HS-5 (cell line): ENCODE measurements at places on chromosomes 7 and 10.
A peak's percentile ranks its signal among the peaks of the same experiment; 100 is the strongest.

- DNase-seq, result no peak
Observed at GRCh38 chr7:16776053-16776452, 22.5 kb downstream of the TSPAN13 start.

- DNase-seq, result no peak
Observed at GRCh38 chr10:120979435-120980278, 128.5 kb downstream of the WDR11 start.

GRCh38 chr7:42674541-42674940 lies 237.3 kb downstream of the C7orf25 start:
- DNase-seq, result no peak

GRCh38 chr10:70864935-70865334 lies 23.4 kb downstream of the PCBD1 start:
- no peak for DNase-seq

- DNase-seq, result no peak
Observed at GRCh38 chr10:122290334-122290733, 19.2 kb downstream of the BTBD16 start.

DNA sequence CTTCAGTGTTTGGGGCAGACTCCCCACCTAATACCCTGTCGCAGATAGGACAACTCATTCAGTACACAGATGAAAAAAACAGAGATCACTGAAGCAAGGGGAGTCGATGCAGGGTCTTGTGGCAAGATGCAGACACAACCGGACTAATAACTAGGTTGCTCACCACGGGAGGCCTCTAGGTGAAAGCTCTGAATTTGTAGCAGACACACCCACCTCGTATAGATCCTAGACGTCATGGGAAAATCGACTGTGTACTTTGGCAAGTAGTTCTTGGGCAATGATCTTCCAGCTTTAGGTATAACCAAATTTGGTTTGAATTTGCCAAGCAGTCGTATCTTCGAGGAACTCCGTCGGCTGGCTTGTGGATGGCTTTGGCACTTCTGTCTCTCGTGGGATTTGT lies 88.1 kb downstream of the TCF7L2 start:
- DNase-seq, result no peak

GRCh38 chr10:6445671-6446316 lies 134.3 kb downstream of the PRKCQ start:
- no peak for DNase-seq

- DNase-seq, result no peak
Observed at GRCh38 chr7:123169065-123169464, 30.7 kb downstream of the SLC13A1 start.

DNA sequence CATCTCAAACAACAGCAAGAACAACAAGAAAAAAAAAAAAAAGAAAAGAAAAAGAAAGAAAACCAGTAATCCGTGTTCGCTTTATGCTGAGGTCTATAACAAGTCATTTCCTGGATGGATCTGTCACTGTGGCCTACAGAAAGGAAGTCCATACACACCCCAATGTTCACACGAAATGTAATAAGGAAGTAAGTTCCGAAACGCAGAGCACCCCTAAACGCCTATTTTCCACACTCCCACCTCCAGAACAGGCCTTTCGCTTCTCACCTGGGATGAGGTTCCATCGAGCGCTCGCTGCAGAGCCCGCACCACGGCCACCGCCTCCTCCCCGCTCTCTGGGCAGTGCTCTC lies 735 bp downstream of the ZNF394 start:
- no peak for DNase-seq

- DNase-seq, result no peak
Observed at GRCh38 chr10:44899450-44900080, 11.6 kb upstream of the TMEM72 start.

DNA sequence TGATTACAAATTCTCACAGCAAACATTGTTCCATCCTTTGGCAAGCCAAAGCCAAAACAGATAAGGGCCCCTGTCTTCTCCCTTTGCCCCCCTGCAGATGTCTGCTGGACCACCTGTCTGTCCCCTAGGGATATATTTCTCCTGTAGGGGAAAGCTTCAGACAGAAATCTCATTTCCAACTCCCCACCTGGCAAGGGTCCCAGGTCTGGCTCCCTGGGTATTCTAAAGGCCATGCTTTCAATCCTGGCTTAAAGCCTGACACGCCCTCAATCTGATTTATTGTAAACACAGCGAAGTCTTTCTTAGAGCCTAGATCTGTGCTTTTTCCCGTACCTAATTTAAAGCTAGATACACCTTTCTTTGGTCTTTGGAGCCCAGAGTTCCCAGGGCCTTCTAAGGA lies 66.1 kb downstream of the KCNMA1 start:
- DNase-seq, result no peak

- DNase-seq, result no peak
Observed at GRCh38 chr10:100780324-100780723, 34.9 kb downstream of the PAX2 start.

DNA sequence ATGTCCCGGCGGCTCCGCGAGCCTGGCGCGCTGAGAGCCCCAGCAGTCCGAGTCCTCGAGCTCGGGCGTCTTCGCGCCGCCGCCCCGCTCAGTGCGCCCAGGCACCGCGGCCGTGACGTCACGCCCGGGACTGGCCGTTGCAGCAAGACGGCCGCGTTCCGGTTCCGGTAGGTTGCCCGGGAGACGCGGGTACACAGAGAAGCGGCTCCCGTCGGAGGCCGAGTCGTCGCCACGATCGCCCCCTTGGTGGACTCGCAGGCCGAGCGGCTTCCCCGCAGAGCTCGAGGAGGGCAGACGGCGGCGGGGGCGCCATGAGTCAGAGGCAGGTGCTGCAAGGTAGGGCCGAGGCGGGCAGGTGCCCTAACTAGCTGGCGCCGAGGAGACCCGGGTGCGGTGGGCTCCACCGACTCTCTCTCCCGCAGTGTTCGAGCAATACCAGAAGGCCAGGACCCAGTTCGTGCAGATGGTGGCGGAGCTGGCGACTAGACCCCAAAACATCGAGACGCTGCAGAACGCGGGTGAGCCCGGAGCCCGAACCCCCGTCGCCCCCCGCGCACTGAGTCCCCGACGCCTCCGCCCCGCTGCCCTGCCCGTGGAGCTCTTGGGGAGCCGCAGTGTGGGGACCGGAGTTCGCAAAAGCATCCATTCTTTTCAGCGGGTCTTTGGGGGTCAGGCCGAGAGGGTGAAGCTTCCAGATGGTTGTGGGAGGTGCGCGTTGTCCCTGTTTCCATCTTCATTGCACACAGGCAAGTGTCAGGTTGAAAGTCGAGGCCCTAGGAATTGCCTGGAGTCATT lies at the start of gene SPAG6:
Gene SPAG6 (plus strand): TSS at position 196 of the 795 bp plus-strand sequence. CDS start 116 bp downstream, at position 312.
- no peak for DNase-seq

DNA sequence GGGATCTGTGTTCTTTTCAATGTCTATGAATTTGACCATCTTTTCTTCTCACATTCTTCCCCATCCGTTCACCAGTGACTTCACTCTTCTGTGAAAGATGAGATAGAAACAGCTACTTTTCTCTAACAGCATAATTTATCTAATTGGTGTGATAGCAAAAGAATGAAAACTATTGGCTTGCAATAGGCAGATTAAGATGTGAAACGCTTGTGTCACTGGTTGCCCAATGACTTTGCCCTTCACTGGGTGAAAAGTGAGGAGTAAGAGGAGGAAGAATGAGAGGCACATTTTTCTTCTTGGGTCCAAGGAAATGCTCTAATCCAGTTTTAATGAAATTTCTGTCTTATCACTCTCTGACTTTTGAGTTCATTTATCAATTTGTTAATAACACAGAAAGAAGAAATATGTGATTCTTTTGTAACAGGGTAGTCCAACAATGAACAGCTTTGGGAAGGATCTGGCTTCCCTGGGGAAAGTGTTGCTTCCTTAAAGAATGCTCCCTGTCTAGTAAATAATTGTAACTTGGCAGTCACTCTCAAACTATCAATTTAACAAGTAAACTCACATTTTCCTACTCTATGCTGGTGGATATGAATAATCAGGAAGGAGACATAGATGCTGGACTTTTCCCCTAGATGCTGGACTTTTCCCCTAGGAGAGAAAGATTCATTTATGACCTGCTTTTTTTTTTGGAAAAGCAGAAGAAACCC lies 35.1 kb downstream of the BET1 start:
- DNase-seq, result no peak

DNA sequence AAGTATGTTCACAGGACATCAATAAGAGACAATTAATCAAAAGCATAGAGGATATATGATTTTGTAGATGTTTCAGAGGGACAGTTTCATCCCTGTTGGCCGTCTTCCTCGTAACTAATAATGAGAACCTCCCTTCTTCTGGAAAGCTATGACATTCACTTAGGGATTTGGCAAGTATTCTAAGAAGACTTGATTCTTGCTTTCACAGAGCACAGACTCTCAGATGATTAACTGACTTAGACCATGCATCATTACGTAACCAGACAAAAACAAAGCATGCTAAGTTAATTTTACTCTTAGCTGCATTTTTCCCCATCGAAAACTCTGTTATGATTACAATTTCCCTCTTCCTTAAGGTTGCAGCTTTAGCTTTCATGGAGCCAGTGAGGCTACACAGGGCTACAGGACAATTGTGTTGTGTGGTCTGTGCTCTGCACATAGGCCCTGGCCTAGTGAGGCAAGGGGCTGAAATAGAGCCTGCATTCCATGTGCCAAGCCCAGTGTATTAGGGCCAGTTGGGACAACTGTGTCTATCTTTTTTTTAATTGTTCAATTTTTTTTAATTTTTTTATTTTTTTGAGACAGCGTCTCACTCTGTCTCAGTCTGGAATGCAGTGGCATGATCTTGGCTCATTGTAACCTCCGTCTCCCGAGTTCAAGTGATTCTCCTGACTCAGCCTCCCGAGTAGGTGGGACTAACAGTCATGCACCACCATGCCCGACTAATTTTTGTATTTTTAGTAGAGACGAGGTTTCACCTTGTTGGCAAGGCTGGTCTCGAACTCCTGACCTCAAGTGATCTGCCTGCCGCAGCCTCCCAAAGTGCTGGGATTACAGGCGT lies 105.3 kb downstream of the PLXDC2 start:
- DNase-seq, result no peak

DNA sequence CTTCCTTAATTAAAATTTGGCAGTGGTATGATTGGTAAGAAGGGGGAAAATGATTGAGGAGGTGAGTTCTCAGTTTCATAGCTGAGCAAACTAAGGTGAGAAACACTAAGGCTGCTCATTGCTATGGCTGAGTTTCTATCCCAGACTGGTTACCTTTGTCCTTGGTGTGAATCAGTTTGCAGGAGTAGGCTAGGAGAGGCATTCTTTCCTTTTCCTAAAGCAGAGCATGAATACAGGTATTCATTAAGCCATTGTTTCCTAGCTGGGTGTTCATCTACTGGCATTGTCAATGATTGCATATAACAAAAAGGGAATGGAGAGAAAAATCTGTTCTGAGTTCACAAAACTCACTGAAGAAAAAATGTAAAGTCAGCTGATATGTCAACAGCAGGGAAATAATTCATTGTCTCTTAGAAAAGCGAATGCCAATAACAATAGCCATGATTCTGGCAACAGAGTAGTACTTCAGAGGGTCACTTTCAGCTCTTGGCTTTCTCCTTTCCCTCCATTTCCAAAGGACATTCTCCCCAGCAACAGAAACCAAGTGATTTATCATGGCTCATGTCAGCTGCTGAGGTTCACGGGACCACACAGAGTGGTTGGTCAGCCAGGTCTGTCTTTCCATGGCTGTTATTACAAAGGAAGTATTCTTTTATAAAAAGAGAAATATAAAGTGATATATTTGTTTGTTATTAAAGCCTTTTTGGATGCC lies 234.0 kb downstream of the BICC1 start:
- DNase-seq, result no peak

DNA sequence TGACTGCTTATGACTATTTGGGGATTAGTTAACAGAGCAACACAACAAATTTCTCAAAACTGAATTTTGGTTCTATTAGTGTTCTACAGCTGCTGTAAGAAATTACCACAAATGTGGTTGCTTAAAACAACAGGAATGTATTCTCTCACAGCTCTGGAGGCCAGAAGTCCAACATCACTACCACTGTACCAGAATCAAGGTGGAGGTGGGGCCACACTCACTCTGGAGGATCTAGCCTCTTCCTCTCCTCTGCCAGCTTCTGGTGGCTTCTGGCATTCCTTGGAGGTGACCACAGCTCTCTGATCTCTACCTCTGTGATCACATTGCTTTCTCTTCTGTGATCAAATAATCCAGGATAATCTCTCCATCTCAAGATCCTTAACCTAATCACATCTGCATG lies 194.7 kb upstream of the BMPER start:
- DNase-seq, result no peak

- DNase-seq, result no peak
Observed at GRCh38 chr7:55189878-55190436, 171.1 kb downstream of the EGFR start.

- no peak for DNase-seq
Observed at GRCh38 chr7:73351447-73352167, 23.6 kb downstream of the FKBP6 start.

- DNase-seq, result no peak
Observed at GRCh38 chr10:71343392-71343773, 24.3 kb downstream of the SLC29A3 start.

- DNase-seq, result no peak
Observed at GRCh38 chr10:106555599-106555998, 608.9 kb downstream of the SORCS1 start.

GRCh38 chr7:3753868-3754267 lies 452.8 kb downstream of the SDK1 start:
- DNase-seq, result no peak

GRCh38 chr7:4233146-4233545 lies 448.9 kb upstream of the FOXK1 start:
- no peak for DNase-seq

- peak; percentile 88 for DNase-seq
Observed at GRCh38 chr7:44881610-44882009, 3.7 kb downstream of the PURB start.

DNA sequence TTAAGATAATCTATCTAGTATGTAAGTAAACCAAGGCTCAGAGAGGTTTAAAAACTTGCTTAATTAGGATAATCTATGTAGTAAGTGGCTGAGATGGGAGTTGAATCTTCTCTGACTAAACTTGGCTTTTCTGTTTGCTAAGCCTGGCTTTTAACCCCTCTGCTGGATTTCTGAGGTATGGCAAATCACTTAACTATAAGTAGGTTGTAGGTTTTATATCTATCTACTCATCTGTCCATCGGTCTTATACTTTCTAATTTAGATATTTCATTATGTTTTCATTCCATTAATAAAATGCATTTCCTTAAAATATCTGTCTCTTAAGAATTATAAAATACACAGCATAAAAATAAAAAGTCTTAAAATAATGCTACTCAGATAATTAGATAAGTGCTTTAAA lies 59.4 kb downstream of the ST7 start:
- no peak for DNase-seq

GRCh38 chr10:24249829-24250415 lies 41.0 kb downstream of the KIAA1217 start:
- no peak for DNase-seq

DNA sequence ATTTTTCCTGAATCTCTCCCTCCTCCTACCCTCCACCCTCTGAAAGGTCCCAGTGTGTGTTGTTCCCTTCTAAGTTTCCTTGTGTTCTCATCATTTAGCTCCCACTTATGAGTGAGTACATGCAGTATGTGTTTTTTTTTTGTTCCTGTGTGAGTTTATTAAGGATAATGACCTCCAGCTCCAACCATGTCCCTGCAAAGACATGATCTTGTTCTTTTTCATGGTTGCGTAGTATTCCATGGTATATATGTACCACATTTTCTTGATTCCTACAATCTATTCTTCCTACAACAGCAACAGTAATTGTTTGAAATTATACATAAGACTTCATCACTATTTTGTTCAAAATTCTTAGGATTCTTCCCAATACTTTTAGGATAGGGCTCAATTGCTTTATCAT lies 1117.8 kb downstream of the GATA3 start:
- no peak for DNase-seq

GRCh38 chr10:49627644-49628247 lies 13.9 kb downstream of the CHAT start:
- DNase-seq, result no peak
